Midbrain (tissue), 1 donor: ENCODE measurements at places on chromosomes 1 and 21.

DNA sequence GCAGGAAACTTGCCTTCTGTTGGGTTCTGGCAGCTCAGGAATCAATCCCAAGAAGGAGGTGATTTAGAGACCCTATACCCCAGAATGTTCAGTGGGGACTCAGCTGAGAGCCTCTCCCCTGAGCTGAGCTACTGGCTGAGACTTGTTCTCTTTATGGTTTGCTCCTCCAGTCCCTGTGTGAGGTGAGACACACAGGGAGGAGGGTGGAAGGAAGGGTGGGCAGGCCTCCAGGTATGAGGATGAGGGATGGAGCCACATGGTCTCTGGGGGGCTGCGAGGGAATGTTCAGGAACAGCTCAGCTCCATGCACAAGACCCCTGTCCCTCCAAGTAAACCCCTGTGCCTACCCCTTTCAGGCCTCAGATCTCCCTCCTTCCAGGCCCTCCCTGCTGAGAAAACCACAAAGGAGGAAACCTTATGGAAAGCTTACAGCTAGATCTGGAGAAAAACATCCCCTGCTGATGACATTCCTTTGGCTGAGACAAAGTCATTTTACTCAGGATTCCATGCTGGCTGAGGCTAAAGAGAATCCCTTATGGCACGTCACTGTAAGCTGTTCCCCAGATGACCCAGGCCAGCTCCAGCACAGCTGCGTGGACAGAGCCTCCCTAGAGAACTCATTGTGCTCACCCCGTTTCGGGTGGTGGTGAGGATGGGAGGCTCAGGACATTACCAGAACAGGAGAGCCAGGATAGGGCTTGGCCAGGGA, 91.5 kb upstream of the IPO9 start:
- DNase-seq = peak; percentile 81

- no peak for DNase-seq
Observed at GRCh38 chr1:25779894-25780293, 20.1 kb upstream of the SELENON start.

DNA sequence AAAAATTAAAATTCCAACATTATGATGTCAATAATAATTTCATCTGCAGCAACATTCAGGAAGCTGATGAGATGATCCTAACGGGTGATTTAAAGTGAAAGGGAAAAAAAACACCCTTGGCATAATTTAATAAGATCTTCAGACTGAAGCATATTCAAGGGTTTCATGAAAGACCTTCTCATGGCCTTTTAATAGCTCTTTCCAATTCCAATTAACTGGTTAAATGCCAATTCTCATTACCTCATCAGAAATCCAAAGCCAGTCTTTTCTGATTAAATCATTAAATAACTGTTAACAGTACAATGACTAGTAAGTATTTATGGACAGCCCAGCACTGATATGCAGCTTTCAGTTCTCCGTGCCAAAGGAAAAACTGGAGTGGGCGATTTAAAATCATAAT, 407.5 kb downstream of the SMYD3 start:
- no peak for DNase-seq

- no peak for DNase-seq
Observed at GRCh38 chr1:94422115-94422820, 4.1 kb downstream of the ABCD3 start.

DNA sequence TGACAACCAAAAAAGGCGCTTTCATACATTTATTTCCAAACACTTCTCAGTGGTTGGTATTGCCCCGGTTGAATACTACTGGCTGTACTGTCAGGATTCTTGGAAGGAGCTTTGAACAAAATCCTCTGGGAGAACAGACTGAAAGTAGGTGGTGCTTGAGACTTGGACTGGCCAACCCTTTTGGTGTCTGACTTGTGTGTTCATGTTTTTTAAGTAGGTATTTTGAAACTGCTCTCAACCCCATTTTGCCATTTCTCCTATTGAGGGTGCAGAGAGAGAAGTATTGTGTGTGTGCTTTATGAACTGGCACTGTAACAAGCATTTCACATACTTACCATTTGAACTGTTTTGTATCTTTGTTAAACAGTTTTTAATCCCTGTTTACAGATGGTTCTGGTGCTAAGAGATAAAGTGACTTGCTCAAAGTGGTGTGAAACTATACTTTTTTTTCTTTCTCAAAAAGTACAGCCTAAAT, 21.2 kb downstream of the ARID1A start:
- DNase-seq = peak; percentile 40

DNA sequence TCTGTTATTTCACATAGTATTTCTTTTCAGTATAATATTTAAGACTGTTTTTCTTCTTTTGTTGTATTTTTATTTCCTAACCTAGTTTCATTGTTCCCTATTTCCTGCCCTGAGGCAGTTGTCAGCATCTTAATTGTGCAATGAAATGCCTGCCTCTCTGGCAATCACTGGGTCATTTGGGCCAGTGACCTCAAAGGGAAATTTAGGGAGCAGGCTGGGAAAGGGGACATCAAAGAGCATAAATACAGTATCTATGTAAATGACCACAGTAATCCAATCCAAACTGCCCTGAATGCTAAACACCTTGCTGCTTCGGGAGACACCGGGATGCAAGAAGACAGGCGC, 147.8 kb downstream of the TLR5 start:
- DNase-seq = no peak

DNA sequence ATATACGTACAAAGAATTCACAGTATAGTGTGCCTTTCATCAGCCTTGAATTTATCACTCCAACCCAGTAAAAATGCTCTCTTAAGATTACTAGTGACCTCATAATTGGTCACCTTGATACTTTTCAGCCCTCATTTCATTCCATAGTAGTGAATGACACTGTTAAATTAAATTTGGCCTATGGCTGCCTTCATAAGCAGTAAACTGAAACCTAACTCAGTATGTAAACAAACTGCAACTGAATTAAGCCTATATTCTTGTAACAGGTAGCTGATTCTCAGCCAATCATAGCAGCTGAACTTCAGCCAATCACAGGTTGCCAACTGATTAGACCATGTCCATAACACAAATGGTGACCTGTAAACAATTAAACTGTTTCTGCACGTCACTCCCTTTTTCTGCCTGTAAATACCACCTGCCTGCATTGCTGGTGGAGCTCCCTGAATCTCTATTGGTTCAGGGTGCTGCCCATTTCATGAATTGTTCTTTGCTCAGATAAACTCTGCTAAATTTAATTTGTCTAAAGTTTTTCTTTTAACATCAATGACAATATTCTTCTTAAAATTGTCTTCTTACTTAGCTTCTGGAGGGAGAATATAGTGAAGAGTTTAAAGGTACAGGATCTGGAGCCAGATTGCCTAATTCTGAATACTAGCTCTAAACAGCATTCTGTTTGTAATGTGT, 24.0 kb upstream of the CAMSAP2 start:
- DNase-seq = no peak
